Pulmonary artery endothelial cell (primary cell): ENCODE measurements at places on chromosomes 13 and 19.

GRCh38 chr13:102945886-102946285 is 100.1 kb downstream of the ERCC5 start:
- DNase-seq: no peak

DNA sequence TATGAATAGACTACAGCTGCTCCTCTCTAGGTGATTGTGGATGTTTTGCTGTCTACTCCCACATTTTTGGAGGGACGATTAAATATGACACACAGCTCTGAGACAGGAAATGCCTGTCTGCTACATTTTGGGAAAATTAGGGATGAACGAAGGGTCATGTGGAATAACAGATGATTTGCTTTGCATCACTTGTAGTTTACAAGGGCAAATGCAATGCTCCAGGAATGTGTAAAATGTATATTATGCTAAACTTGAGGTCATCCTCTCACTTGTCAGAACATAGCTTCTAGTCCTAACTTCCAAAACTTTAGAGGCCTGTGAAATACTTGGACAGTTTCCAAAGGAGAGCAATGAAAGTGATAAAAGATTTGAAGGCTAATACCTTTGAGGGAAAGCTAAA is 284.2 kb upstream of the DACH1 start:
- DNase-seq: no peak

DNA sequence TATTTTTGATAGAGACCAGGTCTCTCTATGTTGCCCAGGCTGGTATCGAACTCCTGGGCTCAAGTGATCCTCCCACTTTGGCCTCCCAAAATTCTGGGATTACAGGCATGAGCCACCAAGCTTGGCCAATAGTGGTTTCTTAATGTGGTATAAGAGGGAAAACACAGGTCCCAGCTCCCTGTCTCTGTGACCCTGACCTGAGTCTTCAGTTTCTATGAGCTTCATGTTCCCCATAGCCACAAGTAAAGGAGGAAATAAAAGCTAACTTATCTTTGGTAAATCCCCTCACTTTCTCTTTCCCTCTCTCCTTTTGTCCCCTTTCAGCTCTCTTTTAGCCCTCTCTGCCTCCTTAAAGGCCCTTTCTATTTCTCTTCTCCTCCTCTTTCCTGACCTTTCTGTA is 50.3 kb downstream of the ABCC4 start:
- DNase-seq: no peak

DNA sequence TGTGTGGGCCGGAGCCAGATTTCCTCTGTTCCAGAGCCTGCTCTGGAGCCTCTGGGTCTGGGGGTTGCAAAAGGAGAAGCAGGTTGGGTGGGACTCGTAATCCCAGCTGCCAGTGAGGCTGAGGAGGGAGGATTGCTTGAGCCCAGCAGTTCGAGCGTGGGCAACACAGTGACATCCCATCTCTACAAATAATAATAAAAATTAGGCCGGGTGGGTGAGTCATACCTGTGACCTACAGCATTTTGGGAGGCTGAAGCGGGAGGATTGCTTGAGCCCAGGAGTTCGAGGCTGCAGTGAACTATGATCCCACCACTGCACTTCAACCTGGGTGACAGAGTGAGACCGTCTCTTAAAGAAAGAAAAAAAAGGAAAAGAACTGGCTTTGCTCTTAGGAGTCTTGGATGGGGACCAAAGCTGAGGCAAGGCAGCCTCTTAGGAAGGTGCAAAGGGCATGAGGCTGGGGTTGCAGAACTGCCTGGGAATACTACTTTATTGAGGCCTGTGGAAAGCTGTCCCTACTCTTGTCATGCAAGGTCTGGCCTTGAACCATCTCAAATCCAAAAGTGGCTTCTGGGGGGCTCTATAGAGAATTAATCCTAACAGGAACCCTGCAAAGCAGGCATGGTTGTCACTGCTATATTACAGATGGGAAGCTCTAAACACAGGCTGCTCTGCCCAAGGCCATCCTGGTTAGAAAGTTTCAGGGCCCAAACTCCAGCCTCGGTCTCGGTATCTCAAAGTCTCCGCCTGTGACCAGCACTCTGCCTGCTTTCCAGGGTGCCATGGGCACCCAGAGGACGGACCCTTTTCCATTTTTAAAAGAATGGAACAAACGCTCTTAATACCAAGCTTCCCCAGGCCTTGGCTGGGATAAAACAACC is 880 bp upstream of the C19orf12 start:
- DNase-seq: no peak

- DNase-seq: no peak
Measured at GRCh38 chr13:112969692-112970338, 801 bp downstream of the MCF2L start.

GRCh38 chr19:49812452-49812996 is 568 bp downstream of the FUZ start:
- no peak for DNase-seq

DNA sequence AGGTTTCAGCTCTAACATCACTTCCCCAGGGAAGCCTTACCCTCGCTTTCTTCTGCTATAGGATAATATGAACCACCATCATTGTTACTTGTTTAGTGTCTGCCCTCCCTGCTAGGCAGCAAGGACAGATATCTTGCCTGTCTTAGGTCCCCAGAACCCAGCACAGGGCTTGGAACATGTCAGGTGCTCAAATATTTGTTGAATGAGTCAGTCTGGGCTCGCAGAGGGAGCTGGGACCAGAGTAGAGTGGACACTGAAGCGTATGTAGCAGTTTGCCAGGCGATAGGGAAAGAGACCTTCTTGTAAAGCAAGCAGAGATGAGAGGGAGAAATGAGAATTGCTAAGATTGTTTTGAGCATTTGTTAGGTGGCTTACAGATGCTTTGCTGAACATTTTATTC is 11.7 kb downstream of the BCKDHA start:
- no peak for DNase-seq

DNA sequence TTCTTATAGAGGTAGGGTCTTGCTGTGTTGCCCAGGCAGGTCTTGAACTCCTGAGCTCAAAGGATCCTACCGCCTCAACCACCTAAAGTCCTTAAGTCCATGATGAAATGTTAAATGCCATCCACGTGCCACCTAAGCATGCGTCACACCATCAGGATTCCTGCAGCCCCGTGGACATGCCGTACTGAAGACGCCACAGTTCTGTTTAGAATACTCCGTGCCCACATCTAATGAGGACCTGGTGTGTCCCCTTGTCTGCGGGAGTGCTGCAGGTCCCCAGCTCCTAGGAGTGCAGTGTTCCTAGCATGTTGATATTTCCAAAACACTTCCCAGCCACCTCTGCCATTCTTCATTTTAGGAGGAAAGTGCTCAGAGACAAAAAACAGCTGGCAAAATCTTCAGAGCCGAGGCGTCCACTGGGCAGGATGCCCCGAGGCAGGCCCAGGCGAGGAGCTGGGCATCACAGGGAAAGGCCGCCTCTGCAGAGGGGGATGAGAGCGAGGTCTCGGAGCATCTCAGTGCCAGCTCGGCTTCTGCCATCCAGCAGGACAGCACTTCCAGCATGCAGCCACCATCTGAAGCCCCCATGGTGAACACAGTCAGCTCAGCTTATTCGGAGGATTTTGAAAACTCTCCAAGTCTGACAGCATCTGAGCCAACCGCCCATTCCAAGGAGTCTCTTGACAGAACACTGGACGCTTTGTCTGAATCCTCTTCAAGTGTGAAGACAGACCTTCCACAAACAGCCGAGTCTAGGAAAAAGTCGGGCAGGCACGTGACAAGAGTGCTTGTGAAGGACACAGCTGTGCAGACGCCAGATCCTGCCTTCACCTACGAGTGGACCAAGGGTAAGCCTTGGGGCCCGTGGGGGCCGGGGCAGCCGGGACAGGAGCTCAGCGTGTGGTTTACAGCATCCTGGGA is 13.2 kb downstream of the C19orf44 start:
- DNase-seq: no peak

- DNase-seq: no peak
Measured at GRCh38 chr13:42495255-42495654, 78.7 kb upstream of the TNFSF11 start.

GRCh38 chr13:85724546-85725432 is 74.4 kb downstream of the SLITRK6 start:
- DNase-seq: no peak

GRCh38 chr13:70893832-70894231 is 785.6 kb upstream of the KLHL1 start:
- DNase-seq: no peak

DNA sequence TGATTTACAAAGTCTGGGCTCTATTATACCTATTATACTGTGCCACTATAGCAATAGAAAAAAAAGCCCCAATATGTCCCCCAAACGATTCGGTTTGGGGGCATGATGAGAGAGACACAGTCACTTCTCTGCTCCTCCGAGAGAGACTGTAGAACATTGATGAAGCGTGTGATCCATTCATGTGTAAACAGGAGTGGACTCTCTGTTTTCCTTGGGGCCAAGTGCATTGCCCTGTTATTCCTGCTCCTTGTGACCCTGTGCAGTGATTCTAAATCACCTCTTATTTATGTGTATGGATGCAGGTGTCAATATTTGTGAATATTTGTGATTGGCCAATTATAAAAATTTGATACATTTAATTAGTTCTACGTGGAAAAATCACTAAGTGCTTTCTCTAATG is 17.0 kb downstream of the F10 start:
- DNase-seq: no peak

GRCh38 chr13:33577007-33577406 is 240.9 kb upstream of the RFC3 start:
- no peak for DNase-seq

DNA sequence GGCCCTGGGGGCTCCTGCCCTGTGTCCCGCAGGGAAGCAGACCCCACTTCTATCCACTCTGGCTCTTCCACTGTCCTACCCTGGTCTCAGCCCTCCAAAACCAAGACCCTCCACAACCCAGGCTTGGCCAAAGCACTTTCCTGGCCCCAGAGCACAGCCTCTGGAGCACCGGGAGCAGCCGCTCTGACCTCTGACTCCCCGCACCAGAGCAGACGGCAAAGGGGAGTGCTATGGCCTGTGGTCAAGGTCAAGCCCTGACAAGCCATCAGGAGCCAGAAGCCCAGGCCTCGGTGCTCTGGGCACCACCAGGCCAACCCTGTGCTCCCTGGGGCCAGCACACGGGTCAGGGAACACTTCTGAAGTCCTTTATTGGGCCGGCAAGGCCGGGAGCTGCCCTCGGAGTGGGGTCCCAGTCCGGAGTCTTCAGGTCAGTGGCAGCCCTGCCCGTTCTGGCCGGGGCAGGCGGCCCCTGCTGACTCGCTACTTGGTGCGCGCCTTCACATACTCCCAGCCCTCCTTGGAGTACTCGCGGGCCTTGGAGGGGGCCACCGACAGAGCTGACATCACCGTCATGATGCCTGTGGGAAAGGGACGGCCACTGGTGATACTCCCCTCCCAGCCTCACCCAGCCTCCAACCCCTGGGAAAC is 2.1 kb downstream of the MICOS13 start:
- no peak for DNase-seq

DNA sequence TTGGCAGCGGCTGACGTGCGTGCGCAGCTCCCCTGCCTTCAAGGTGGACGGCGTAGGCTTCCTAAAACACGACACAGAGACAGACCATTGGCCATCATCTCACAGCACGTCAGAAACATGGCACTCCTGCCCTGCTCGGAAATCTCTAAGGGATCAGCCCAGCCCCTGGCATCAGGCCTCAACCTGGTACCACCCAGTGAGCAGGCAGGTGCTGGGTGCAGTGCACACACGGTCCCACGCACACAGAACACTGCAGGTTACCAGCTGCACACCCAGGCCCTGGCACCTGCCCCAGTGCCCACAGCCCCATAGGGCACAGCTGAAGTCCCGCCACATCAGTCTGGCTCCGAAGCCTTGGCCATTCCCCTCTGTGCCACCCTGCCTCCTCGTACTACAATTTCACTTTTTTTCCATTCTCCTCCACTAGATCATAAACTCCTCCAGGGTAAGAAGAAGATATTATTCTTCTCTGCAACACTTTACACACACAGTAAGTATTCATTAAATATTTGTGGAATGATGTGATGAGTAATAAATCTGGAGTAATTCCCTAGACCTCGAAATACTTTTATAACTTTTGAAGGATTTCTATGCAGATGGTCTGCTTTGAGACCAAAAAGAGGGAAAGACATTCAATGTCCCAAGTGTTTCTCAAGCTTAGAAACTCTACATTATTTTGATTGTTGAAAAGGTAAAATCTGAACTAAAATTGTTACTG is 156.4 kb downstream of the COL4A1 start:
- DNase-seq: no peak
